T-helper 1 cell (primary cell): ENCODE measurements at places on chromosomes 12 and 14.
A peak's percentile ranks its signal among the peaks of the same experiment; 100 is the strongest.

- DNase-seq, result no peak
Observed at GRCh38 chr12:119949145-119949544, 39.9 kb upstream of the BICDL1 start.

DNA sequence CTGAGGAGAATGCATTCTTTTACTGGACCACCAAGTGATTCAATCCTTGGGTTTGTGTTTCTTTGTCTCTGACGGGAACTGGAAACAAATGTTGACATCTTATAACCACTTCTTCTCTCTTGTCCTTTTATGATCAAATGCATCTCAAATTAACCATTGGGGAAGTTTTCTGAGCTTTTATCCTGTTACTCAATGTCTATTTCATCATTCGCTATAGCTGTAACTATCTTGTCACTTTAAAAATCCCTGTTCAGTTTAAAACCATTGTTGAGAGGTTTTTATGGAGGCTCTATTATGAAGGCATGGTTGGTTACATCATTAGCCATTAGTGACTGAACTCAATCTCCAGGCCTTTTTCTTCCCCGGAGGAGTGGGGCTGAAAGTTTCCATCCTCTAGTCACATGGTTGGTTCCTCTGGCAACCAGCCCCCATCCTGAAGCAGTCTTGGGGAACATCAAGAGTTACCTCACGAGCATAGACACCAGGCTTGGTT is 2.7 kb upstream of the CLEC6A start:
- DNase-seq, result no peak

GRCh38 chr12:8453796-8454195 is 2.0 kb upstream of the CLEC6A start:
- DNase-seq, result no peak

DNA sequence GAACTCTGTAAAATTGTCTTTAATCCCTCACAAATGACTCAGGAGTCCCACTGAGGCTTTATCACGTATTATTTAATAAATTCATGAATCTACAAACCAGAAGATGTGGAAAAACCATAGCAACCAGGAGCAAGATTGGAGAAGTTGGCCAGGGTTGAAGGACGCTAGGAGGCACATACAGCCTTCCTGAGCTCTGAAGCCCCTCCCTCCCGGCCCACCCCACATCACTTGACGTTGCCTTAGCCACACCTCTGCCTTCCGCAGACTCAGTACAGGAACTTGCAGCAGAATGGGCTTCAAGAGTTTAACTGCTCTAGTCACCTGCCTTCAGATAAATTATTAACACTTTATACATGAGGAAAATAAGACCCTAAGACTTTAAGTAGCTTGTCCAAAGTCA is 33.9 kb downstream of the SLC35F4 start:
- DNase-seq, result no peak

DNA sequence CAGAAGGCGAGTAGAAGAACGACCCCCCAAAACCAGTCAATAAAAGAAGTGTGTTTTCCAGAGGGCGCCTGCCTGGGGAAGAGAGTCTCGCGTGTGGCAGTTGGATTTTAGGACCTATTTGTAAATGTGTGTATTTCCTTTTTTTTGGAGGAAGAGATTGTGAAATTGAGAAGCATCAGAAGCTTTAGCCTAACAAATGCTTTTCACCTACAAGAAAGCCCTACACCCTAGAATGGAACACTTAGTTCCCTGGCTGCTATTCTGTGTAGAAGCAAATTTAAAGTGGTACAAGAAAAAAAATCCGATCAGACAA is 1.3 kb downstream of the RCOR1 start:
- DNase-seq, result no peak

GRCh38 chr14:52935833-52936232 is 15.0 kb downstream of the FERMT2 start:
- no peak for DNase-seq

DNA sequence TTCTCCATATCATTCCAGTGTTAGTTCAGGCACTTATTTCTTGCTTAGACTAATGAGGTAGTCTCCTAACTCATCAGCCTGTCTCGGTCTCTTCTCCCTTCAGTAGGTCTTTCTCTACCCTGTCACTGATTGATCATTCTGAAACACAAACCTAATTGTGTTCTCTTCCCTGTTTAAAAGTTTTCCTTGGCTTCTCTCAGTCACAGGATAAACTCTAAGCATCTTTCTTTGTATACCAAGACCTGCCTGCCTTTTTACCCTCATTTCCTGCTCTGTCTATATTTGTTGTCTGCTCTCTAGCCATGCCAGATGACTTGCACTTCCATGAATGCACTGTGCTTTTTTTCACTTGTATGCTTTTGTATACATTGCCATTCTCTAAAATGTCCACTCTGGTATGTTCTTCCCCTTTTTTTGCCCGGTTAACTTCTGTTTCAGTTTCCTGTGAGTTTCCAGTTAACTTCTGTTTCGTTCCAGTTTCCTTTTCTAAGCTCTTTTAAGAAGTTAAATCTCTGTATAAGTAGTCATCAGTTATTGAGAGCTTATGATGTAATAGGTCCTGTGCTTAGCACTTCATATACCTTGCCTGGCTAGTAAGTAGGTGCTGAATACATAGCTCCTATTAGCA is 12.8 kb downstream of the DIP2B start:
- DNase-seq, result no peak

GRCh38 chr12:10397296-10397695 is 7.5 kb upstream of the KLRK1 start:
- no peak for DNase-seq

DNA sequence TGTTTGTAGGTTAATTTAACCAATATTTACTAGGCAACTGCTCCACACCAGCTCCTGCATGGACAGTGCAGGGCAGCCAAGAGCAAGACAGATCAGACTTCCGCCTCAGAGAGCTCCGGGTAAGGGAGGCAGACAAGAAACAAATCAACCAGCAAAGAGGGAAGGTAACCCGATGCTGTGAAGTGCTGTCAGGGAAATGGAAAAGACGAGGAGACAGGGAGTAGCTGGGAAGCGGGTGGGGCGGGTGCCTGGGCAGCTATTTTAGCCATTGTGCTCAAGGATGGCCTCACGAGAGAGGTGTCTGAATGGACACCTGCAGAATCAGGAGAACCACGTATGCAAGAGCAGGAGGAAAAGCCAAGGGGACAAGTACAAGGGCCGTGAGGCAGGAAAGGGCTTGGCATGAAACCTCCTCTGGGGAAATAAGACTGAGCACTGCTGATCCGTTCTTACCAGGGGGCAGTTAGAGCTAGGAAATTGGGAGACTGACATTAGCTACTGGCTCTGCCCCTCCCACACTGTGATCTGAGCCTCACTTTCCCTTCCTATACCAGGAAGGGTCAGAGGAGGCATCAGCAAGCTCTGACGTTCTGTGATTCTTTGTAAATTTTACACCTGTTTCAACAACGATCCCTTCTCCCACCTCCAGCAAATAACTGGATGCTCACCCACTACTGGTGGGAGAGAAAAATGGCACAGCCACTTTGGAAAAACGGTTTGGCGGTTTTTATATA is 6.5 kb upstream of the TMEM119 start:
- DNase-seq, result no peak

DNA sequence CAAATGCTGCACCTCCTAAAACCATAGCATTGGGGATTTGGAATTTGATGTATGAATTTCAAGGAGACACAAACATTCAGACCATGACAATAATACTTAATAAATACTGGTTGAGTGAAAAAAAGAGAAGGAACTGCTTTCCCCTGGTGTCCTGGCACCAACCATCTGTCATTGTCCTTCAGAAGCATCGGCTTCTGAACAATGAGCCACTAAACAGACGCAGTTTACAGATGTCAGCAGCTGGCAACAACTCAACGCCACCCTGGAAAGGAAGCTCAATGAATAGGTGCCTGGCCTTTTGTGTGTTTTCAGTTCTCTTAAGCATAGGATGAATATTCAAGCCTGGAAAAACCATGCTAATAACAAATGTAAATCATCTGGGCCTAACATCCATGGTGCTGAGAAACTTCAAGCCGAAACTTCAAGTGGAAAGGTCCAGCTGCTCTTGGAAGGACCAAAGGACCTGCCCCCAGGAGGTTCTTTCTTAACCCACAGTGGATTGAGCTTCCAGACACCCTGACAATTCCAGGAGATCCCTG is 101.3 kb downstream of the WIF1 start:
- no peak for DNase-seq

GRCh38 chr14:61460718-61461611 is 139.6 kb downstream of the PRKCH start:
- DNase-seq, result no peak

DNA sequence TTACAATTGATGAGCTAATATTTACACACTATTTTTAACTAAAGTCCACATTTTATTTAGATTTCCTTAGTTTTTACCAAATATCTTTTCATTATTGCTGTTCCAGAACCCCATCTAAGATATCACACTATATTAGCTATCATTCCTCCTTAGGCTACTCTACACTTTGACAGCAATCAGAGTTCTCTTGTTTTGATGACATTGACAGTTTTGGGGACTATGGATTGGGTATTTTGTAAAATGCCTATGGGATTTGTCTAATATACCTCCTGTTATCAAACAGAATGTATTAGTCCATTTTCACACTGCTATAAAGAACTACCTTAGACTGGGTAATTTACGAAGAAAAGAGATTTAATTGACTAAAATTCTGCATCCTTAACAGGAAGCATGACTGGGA is 489.1 kb downstream of the FOXG1 start:
- no peak for DNase-seq

DNA sequence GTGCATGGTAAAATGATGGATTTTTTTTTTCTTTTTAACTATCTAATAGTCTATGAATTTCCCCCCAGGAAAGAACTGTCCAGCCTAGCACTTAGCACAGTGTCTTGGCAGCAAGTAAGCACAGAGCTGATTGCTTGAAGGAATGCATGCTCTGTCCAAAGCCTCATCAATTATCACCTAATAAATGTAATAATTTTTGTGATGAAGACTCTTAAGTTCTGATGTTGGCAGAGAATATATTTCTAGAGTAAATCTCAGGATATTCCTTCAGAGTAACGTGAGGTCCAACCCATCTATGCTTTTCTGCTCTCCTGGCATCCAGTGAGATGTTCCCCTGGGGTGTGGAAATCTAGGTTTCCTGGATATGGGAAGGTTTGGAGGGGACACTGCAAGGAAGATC is 152.4 kb downstream of the TMX1 start:
- no peak for DNase-seq

- DNase-seq, result no peak
Observed at GRCh38 chr14:94649543-94650443, 37.6 kb downstream of the SERPINA3 start.

DNA sequence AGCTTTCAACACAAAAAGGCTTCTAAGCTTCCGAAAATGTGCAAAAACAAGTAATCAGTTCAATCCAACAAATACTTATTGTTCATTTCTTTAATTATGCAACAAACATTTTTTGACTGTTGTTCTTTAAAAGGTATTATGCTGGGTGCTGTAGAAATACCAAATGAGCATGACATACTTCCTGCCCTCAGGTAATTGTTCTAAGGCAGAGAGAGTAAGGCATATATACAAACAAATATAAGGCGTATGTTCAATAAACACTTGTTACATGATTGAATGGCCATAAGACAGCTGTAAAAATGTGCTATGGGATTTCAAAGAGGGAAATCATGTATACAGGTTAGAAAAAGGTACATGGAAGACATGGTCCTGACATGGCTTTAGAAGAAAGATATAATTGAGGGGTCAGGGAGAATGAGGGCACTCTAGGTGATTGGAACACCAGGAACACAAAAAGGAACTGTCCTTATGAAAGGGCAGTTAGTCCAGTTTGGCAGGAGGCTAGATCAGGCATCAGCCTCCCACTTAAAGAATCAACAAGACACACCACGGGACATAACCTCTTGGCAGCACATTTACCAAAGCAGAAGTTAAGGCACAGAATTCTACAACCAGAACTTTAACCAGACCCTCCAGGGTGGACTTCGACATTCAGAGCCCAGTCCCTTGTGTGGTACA is 135.8 kb upstream of the SCAF11 start:
- DNase-seq, result no peak

- no peak for DNase-seq
Observed at GRCh38 chr12:14959126-14959440, 2.3 kb downstream of the ARHGDIB start.

GRCh38 chr12:13980538-13981295 is 685 bp downstream of the GRIN2B start:
- DNase-seq, result no peak

GRCh38 chr12:46230306-46230705 is 38.5 kb downstream of the SLC38A1 start:
- DNase-seq, result no peak

GRCh38 chr12:114580306-114580705 is 103.7 kb downstream of the TBX3 start:
- no peak for DNase-seq

DNA sequence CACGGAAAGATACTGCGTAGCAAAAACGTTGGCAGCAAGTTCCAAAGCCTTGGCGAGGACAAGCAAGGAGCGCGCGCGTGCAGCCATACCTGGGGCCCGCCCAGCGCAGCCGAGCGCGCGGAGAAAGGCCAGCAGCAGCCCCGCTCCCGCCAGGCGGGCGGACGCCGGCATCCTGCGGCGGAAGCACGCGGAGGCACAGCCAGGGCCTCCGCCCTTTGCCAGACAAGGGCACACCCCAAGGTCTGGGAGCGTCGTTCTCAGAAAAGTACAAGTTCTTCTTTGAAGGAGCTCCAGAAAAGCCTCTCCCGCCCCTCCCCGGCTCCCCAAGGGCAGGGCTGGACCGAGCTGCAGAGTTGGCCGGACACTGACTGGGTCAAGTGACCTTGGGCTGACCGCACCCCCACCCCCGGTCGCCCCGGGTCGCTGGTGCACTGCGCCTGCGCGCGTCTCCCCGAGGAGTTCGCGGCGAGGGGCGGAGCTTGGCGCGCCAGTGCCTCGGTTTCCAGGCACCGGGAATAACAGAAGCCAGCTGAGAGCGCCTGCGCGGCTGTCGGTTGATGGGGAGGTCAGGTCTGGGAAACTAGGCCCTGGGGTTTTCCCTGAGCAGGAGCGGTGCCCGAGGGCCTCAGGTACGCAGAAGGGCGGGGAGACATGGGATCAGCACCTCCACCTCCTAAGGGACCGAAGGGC is at the start of gene ZC2HC1C:
ZC2HC1C (plus strand) TSS at position 521 of the 690 bp plus-strand sequence. CDS start 933 bp downstream, outside the sequence.
- peak; percentile 26 for DNase-seq

DNA sequence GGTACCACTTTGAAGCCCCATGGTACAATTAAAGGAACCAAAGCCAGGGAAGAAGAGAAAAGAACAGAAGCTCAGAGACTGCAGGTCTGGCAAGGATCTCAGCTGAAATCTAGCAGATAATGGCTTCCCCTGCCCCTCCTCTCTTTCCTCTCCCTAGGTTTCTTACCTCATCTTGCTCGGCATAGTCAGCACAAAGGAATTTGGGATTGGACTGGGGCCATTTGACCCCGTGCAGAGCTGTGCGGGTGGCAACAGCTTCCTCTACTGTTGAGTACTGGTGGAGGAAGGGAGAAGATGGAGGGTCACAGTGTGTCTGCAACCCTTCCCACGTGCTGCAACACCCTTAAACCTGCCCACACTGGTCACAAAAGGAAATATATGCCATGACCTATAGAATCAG is 4.7 kb upstream of the CDH24 start:
- no peak for DNase-seq

DNA sequence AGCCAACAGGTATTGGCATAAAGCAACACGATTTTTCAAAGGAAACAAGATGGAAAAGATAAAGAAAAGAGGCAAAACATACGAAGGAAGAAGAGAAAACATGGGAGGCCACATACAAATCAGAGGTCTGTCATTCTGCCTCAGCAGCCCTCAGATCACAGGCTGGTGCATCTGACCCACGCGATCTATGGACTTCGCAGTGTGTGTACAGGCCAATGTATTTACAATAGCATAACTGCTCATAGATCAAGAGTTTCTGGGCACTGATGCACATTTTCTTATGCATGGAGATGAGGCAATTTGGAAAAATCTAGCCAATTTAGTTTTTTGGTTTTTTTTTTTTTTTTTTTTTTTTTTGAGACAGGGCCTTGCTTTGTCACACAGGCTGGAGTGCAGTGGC is 245.4 kb downstream of the DUSP6 start:
- DNase-seq, result no peak
